ENCODE measurements at places on chromosomes 3 and 15.

DNA sequence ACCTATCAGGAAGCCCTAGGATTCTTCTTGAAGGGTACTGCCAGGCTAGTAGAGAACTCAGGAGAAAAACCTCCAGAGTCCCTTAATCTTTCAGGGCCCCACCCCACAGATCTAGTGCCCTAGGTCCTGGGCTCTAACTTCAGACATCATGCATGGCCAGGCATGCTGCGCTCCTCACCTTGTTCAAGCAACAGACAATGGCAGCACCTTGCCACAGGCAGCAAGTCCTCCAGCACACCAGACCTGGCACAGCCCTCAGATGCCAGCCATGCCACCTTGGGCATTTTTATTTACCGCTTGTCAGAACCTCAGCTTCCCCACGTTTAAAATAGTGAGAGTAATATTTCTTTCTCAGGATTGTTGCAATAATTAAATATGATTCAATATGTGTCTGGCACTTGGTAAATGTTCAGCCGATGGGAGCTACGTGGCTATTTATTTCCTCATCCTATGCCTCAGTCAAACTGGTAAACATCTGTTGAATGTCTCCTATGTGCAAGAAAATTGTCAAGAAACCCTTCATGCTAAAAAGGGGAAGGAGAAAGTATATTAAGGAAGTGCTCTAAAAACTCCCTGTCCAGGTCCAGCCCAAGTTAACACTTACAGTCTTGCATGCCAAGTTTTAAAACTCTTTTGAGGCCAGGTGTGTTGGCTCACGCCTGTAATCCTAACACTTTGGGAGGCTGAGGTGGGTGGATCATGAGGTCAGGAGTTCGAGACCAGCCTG is 14.5 kb upstream of the CCR1 start:
- no peak for DNase-seq

GRCh38 chr15:92111751-92112150 is 258.2 kb downstream of the SLCO3A1 start:
- DNase-seq: no peak

GRCh38 chr3:124084022-124084881 is 92.3 kb upstream of the ROPN1 start:
- no peak for DNase-seq

GRCh38 chr3:13277196-13277813 is 142.8 kb downstream of the NUP210 start:
- no peak for DNase-seq

DNA sequence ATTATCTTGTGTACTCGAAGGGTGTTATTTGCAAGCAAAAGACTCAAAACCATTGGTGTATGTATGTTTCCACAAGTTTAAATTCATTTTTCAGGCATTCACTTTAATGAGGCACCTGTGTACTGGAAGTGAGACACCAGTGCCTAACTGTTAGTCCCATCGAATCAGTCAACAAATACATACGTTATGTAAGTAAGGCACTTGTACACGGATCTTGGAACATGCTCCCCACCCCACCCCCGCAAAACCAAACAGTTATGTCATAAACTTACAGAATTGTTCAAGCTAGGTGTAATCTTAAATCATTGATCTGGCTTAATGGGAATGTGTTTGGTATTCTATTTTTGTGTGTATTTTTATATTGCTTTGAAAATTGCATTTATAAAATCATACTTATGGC is 17.1 kb downstream of the LRRC28 start:
- DNase-seq: no peak

- DNase-seq: no peak
Measured at GRCh38 chr15:50531766-50532165, 14.7 kb downstream of the USP50 start.

- no peak for DNase-seq
Measured at GRCh38 chr3:184588776-184589175, 27.2 kb downstream of the EPHB3 start.

DNA sequence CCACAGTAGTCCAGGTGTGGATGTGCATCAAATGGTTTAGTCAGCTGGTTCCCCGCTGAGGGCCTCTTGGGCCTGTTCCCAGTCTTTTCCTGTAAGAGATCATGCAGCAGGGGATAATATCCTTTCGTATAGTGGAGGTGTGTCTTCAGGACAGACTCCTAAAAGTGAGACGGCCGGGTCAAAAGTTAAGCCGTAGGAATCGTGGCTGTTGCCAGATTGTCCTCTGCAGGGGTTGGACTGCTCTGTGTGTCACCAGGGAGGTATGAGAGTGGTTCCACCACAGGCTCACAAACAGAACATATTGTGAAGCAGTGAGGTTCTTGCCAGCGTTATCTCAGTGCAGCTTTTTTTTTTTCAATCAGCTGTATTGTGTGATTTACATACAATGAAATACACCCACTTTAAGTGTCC is 95.0 kb downstream of the VGLL4 start:
- no peak for DNase-seq

GRCh38 chr3:12734960-12735359 is 24.1 kb downstream of the TMEM40 start:
- no peak for DNase-seq

DNA sequence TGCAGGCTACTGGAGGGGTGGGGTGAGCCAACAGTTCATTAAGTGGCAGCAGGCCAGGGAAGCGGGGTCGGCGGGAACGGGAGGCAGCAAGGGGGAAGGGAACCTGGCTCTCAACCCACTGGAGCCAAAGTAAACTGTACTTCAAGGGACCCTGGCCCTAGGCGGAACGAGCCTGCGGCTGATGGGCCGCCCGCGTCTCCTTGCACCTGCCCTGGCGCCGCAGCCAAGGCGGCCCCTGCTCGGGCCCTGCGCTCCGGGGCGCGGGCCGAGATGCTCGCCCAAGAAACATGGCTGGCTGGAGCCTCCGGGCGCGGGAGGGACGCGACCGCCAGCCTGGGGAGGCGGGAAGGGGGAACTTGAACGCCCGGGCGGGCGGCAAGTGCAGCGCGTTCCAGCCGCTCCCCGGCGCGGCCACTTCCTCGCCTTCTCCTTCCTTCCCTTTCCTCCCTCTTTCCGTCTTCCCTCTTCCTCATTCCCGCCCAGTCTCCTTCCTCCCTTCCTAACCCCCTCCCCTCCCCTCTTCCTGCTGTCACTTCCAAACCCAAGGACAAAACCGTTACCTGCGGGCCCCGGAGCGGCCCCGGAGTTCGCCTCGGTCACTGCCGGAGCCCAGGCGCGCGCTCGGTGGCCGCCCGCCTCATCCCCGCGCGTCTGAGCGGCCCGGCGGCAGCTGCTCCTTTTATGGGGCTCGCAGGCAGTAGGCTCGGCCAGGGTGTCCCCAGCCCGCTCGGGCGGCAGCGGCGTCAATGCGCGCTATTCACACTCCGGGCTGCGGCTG is 489.7 kb downstream of the MAGI1 start:
- no peak for DNase-seq

DNA sequence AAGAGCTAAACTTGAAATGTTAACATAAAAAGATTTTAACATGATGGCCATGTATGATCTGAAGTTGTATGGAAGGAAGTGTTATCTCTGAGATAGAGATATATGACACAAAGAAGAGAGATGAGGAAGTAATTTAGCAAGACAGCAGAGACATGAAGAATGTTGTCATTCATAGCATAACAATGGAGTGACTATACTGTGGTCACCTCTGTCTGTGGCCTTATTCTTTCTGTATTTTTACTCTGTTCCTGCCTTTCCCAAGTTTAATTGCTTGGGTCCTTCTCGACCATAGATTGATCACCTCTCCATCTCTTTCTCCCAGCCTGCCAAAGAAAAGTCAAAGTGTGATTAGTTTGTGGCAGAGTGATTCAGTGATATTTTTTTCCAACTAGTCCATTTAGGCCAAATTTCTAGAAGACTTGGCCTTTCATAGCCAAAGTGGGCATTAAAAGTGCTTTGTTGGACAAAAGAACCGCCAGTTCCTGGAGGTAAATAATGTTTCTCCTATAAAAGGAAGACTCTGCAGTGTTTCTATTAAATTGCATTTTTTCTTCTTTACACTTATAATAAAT is 711.9 kb downstream of the CADM2 start:
- no peak for DNase-seq

- no peak for DNase-seq
Measured at GRCh38 chr3:16961621-16962205, 77.0 kb downstream of the PLCL2 start.

- DNase-seq: no peak
Measured at GRCh38 chr15:77031376-77032050, 36.6 kb downstream of the PSTPIP1 start.

- DNase-seq: no peak
Measured at GRCh38 chr3:148203297-148204010, 494.2 kb upstream of the AGTR1 start.

GRCh38 chr3:143287403-143287802 is 167.8 kb downstream of the CHST2 start:
- no peak for DNase-seq

GRCh38 chr3:134180761-134181160 is 69.9 kb downstream of the RYK start:
- DNase-seq: no peak

GRCh38 chr3:45551214-45552010 is 43.1 kb upstream of the LIMD1 start:
- no peak for DNase-seq

- DNase-seq: no peak
Measured at GRCh38 chr3:47522082-47522987, 8.8 kb upstream of the ELP6 start.

GRCh38 chr3:188697127-188697526 is 474.6 kb upstream of the TPRG1 start:
- DNase-seq: no peak

DNA sequence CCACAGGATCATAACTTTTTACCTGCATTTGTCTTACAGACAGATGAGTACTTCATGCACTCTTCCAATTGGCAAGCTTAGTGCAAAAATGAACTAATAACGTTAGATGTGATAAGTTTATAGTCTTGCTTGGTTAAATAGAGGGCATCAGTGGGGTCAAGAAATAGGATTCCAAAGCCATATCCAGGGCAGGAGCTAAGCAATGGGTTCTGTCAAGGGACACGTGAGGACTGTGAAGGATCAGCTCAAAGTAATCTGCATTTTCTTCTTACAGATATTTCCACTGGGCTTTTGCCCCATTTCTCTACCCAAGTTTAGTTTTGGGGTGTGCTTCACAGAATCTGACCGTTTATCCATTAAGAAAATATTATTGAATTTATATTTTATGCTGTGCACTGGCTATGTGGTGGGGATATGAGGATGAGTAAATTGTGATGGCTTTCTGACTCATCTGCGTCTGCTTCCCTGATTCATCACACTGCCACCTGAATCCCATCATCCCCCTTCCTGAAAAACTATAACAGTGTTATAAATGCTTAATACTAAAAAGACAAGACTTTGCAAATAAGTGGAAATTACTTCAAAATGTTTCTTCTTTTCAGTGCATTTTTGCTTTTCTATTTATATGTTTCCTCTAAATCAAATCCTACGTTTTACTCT is 17.5 kb downstream of the PPP2R3A start:
- DNase-seq: no peak

- DNase-seq: no peak
Measured at GRCh38 chr3:26106228-26106627, 316.3 kb downstream of the OXSM start.

DNA sequence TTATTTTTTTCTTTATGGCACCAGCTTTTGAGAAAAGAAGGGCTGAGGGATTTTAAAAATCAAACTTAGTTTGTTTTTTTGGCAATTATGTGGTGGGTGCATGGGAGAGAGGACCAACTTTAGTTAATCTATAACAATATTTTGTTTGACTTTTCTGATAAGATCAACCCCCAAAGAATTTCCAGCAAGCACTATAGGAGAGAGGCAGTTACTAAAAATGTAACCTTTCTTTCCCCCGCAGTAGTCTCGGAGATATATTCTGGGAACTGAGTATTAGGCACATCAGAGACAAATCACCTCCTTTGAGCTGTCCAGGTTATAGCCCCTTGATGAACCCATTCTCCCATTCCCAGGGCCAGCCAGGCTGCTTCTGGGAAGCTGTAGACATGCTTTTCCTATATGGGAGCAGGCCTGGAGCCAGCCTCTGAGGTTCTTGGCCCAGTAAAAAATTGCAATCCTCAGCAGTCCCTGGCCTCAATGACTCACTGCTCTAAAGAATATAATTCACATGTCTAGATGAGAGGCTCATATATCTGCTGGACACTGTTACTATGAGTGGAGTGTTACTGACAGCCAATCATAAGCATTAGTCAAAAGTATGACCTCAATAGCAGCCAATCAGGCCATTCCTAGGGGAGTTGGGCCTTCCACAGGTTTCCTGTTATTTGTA is 138.3 kb upstream of the AGBL1 start:
- DNase-seq: no peak

DNA sequence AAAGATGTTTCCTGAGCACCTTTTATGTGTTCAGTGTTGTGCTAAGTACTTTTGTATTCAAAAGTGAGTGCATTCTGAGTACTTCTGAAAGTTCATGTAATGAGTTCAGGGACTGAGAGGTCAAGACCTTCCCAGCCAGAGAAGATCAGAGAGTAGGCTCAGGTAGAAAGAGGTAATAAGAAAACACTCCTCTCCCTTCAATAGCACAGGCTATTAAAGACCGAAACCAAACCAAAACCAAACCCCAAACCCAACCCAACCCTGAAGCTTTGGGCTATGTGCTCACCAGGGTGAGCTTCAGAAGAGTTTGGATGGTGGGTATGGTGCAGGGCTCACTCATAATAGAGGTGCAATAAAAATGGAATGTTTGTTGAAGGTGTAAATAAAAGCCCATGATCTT is 76.7 kb upstream of the FAM3D start:
- DNase-seq: no peak

DNA sequence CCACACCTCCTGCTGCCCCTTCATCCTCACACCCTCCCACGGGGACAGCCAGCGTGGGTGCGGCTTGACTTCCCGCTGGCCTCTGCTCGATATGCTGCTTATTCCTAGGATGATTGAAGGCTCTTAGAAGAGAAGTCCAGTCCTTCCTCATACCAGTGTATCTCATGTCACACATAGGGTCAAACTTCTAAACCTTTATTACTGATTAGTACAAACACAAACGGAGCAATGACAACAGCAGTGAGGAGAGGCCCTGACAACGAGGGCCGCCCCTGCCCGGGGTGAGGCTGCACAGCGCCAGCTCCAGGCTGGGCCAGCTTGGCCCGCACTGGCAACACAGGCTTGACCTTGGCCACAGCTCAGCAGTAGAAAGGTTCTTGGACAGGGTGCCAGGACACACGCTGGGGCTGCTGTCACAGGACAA is 3.7 kb downstream of the CIB1 start:
- DNase-seq: no peak

DNA sequence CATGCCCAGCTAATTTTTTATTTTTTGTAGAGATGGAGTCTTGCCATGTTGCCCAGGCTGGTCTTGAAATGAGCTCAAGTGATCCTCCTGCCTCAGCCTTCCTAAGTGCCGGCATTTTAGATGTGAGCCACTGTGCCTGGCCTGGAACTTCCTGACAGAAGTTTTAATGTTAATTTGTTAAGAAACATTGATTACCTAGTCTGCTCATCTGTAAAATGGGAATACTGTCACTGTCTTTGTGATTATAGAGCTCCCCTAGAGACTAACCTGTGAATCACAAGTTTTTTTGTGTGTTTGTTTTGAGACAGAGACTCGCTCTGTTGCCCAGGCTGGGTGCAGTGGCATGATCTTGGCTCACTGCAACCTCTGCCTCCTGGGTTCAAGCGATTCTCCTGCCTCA is 4.3 kb upstream of the EIF3J start:
- DNase-seq: no peak

GRCh38 chr3:128185630-128186447 is 32.6 kb downstream of the EEFSEC start:
- no peak for DNase-seq

- DNase-seq: no peak
Measured at GRCh38 chr15:60917461-60918145, 311.5 kb downstream of the RORA start.

Measured in esophagus squamous epithelium (tissue), 5 donors.